Glomerular endothelial cell (primary cell): ENCODE measurements at places on chromosomes 16 and 17. TPM values are rescaled to one million over a fixed set of nuclear protein-coding genes. Genes with fewer than 3 reads are reported as not detected.

The PERCC1 gene
- total RNA-seq, result not detected in 2 replicates

The CCL14 gene
- total RNA-seq, result 5.6 and 11.2 TPM in 2 replicates

The PALB2 gene
- 9.5 and 10.6 TPM in 2 replicates for total RNA-seq

The ABCA3 gene
- total RNA-seq, result 57.2 and 79.5 TPM in 2 replicates

The MYH3 gene
- 0.23 and 0.39 TPM in 2 replicates for total RNA-seq

The PYDC1 gene
- not detected in 2 replicates for total RNA-seq

The CNTD1 gene
- total RNA-seq, result 0.29 TPM in 1 of 2 replicates, not detected in the other

The NCOR1 gene
- 72.0 and 107 TPM in 2 replicates for total RNA-seq

The STX4 gene
- 36.4 and 44.7 TPM in 2 replicates for total RNA-seq

The ITGA2B gene
- 0.23 and 0.24 TPM in 2 replicates for total RNA-seq

The LDAF1 gene
- 33.3 and 67.4 TPM in 2 replicates for total RNA-seq

The CCL8 gene
- 3.6 TPM in 1 of 2 replicates, not detected in the other for total RNA-seq

The LLGL2 gene
- total RNA-seq, result 3.4 and 8.5 TPM in 2 replicates

The CASKIN1 gene
- 0.10 and 0.18 TPM in 2 replicates for total RNA-seq

The RASL10B gene
- 1.5 and 3.8 TPM in 2 replicates for total RNA-seq

The MPP3 gene
- 3.6 and 4.1 TPM in 2 replicates for total RNA-seq

The GABARAPL2 gene
- total RNA-seq, result 57.9 and 118 TPM in 2 replicates

The TMEM106A gene
- 4.7 and 8.4 TPM in 2 replicates for total RNA-seq

The KRT28 gene
- total RNA-seq, result not detected in 2 replicates

The CCL22 gene
- 0.15 TPM in 1 of 2 replicates, not detected in the other for total RNA-seq

The CEP295NL gene
- total RNA-seq, result 1.0 and 3.7 TPM in 2 replicates

The SLC5A10 gene
- total RNA-seq, result not detected in 2 replicates

The SMIM22 gene
- total RNA-seq, result not detected in 2 replicates

The SLC13A5 gene
- not detected in 2 replicates for total RNA-seq

The ODAD4 gene
- 0.15 and 0.58 TPM in 2 replicates for total RNA-seq

The SPNS2 gene
- total RNA-seq, result 69.1 and 92.0 TPM in 2 replicates

The WNT9B gene
- not detected in 2 replicates for total RNA-seq
